Stimulated activated CD4-positive, alpha-beta T cell treated with anti-CD3 and anti-CD28 coated beads, TNF-alpha, amount 100 ng/mL, for 24 hours (primary cell): ENCODE measurements at places on chromosomes 3 and 15.

- DNase-seq, result no peak
These were observed 40.3 kb upstream of the WNT5A start for GRCh38 chr3:55527361-55527760.

DNA sequence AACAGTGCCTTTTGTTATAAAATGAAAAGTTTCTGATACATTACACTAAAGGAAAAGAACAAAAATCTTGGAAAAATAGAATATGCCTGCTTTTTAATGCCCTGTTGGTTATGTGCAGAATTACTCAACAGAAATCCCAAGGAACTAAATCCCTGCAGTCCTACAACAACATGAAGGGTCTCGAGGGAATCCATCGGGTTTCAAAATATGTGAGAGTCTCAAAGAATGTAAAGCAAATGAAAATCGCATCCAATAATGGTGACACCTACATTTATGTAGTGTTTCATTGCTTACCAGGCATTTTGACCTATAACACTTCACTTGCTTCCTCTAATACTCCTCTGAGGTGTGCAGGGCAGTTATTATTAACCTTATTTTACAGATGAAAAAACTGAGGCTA, 411.3 kb downstream of the FOXP1 start:
- no peak for DNase-seq

DNA sequence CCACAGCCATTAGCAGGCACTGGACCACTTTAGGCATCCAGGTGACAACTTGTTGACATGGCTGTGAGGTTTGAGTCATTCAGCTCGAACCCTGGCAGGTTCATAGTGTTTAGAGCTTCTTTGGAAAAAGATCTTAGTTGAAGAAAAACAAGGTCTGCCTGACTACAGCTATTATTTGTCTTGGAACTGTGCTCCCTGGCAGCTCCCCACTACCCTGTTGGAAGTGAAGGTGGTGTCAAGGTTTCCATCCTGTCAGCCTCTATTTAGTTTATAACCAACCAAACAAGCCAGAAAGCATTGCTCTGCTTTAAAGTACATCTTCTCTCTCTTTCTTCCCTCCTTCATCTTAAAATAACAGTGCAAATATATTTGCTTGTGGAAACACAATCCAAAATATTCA, 56.8 kb downstream of the KAT2B start:
- no peak for DNase-seq

DNA sequence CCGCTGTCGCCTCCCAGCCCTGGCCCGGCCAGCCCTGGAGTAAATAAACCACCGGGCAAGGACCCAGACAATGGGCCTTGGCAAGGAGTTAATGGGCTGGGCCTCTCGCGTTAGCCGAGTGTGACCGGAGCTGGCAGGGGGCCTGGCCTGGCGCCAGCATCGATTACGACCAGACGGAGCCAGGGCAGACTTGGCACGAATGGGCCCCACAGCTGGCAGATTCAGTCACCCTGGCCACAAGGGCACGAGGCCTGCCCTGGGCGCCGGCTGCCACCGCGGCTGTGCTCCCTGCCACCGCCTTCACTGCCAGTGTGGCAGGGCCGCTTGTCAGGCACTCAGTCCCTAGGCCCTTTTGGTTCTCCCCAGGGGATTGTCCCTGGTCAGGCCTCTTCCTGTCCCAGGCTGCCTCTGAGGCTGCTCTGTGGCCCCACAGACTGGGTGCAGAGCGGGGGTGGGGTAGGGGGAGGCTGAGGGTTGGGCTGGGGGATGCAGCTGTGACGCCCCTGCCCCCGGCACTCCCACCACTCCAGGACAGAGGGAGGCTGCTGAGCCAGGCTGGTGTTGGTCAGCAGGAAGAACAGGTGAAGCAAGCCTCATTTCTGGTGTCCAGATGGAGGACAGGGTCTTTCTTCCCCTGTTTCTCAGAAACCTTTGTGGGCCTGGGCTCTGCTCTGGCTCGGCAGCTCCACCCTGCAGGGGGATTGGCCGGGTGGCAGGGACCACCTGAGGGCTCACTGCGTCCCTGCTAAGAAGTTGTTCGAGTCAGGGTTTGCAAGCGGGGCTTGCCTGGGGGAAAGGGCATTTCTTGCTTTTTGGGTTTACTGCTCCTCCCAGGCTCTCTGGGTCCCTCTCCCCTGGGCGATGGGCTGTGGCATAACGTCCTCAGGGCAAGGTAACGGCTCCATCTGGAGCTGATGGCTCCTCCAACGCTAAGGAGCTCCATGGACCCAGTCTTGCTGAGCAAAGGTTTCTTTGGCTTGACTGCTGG, 30.5 kb upstream of the SRP14 start:
- DNase-seq, result no peak

DNA sequence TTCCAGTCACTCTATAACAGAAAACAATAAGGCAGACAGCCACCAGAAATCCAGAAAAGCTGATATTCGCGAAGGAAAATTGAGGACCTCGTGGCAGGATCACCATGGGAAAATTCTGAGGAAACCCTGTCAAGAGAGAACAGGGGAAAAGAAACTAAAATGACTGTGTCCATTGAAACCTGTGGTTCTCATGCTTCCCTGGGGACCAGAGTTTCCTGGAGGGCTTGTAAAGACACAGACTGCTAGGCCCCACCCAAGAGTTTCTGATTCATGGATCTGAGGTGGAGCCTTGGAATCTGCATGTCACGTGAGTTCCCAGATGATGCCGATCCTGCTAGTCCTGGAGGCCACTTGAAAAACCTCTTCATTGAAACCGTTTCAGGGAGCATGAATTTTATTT, 420.5 kb downstream of the EPHB1 start:
- DNase-seq, result no peak

DNA sequence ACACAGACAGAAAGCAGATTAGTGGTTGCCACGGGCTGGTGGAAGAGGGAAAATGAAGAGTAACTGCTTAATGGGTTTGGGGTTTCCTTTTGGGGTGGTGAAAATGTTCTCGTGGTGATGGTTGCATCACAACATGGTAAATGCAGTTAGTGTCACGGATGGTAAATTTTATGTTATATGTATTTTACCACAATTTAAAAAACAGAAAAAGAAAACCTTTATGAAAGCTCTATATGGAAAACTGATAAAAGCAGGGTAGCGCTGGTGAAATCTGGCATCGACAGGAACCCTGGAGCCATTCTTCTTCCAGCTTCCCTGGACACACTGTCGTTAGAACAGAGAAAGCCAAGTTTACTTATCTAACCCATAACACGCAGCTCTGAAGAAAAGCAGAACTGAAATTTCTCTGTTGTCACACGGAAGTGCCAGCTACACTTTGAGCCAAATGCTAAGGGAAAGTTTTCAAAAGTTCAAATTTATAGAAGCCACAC, 287.7 kb upstream of the NR2F2 start:
- DNase-seq, result no peak

DNA sequence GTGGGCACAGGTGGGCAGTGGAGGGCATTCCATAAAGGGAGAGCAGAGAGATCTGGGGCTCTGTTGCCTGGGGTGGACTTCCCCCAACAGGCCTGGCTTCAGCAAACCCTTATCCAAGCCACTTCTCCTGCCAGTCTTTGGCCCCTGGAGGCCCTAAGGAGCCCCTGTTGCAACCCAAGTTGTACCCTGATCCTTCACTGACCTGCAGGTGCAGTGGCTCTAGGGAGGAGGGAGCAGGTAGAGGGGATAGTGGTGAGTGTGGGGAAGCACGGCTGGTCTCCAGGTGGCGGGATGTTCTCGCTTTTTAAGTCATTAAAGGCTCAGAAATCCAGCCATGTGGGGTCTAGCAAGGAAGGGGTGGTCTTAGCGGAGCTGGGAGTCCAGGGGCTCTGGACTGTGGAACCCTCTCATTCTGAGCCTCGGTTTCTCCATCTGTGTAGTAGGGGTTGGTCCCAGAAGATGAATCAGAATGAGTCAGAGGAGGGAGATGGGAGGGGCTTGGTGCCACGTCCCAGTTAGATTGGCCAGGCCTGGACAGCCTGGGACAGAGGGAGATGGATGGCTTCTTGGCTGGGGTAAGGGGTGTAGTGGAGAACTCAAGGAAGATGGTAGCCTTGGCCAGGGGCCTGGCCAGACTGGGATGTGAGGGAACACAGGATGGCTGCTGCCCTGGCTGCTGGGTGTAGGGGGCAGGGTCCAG, 2.6 kb downstream of the ZBTB47 start:
- no peak for DNase-seq

- DNase-seq, result no peak
These were observed 2.9 kb downstream of the HDDC3 start for GRCh38 chr15:90929246-90930019.

DNA sequence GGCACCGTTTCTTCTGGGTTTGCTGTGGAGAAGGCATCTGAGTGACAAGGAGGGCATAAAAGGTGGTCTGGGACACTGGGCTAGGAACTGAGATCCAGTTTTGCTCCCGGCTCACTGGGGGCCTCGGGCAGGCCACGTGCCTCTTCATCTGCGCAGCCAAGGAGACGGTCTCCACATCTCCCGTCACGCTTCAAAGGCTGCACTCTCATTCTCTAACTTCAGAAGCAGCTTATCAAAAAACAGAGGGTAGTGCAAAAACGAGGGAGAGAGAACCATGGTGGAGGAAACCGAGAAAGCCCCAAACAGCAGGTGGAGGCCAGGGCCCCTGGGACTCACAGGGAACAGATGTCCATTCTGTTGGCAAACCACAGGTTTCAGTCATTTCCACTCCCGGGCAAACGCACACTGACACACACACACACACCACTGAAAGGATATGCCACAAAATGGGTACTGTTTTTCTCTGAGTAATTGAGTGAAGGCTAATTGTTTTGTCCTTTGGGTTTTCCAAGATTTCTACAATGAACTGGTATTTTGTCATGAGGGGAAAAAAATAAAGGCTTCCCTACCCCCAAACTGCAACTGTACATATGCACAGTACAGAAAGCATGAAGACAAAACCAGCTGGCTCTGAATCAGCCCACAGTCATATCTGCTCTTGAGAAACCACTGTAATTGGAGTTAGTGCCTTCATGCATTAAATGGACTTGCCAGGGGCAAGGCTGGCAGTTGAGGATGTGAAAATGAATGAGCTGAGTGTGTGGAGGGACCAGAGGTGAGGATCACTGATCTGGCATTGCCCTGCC, 71.9 kb downstream of the MGLL start:
- DNase-seq, result no peak

DNA sequence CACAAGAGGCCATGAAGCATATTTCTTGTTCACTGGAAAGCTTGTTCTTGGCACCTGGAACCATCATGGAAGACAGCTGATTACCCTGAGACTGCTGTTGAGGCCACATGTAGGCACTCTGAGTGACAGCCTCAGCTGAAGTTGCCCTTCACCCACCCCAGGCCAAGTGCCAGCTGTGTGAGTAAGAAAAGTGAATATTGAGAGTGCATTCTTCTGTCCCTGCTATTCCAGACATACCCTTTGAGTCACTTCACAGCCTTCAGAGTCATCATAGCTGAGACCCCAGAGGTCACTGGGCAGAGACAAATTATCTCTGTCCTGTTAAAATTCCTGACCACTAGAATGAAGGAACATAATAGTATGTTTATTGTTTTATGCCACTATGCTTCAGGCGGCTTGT, 79.6 kb downstream of the NFKBIZ start:
- DNase-seq, result no peak

DNA sequence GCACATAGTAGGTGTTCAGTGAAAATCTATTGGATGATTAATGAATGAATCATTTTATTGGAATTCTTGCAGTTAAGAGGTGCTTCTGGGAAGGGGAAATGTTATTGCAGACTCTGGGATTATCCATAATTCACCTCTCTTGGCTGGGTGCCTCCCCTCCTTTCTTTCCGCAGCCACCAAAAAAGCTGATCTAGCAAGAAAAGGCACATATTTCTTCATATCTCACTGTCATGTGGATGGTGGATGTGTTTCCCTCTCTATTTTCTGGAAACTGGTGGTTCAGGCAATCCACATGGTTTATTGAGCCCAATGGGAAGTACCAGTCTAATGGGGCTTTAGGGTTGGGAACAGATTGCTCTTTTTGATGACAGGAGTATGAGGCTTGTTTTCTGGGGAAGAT, 151.1 kb upstream of the ROPN1 start:
- no peak for DNase-seq

DNA sequence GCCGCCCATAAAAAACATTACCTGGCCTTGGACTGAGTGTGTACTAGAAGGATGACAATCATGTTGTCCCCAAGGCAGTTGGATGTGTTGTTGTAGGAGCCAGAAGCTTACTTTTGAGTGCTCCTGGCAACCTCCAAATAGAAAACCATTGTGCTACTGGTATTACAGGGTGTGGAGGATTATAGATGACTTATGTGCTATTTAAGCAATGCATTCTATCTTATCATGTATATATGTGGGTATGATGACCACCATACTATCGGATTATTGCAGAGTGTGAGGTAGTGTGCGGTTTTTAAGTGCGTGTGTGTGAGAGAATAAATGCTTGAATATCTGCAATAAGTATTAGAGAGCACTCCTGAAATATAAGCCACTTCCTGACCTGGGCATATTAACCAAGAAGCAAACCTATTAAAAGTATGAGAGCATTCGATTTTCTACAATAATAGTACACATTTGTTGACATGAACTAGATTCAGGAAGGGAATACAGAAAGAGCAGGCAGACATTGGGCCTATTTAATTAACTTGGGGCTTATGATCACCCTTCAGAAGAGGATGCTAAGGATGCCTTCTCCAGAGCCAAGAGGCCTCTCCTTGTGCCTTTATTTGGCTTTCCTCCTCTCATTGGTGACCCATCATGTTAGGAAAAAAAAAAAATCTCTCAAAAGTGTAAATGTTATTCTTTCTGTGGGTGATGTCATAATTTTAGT, 11.7 kb upstream of the MBNL1 start:
- no peak for DNase-seq

GRCh38 chr3:120049881-120050539, 44.2 kb downstream of the GSK3B start:
- no peak for DNase-seq

DNA sequence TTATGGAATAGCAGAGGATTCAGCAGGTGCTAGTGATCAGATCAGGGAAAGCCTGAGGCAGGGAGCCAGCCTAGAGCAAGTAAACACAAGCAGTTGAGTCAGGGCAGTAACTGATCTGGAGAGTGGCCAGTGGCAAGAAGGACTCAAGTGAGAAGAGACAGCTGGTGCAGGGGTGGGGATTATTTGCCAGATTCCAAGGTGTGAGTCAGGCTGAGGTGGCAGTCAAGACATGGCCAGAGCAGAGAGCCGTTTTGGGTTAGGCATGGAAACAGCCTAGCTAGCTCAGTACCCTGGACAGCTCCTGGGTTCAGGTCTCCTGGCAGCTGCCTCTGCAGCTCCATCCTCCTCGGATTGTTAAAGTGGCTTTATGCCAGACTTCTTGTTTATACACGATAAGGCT, 281.9 kb upstream of the ONECUT1 start:
- DNase-seq, result no peak

DNA sequence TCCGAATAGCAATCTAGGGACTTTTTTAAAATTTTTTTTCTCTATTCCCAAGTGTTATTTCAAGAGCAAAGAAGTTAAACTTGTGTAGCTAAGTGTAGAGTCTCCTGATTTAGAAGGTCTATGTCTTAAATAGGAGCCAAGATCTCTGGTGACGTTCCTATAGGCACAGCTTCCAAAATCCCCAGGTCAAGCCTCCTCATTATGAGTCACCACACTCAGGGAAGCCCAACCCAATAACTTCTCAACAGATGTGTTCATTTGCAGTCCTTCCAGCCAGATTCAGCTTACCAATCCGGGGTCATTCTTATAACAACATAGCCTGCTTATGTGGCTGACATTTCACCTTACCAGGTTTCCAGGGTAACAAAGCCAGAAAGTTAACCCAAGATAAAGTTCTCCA, 270.3 kb downstream of the IL5RA start:
- DNase-seq, result no peak
